Urinary bladder (tissue), 4 donors: ENCODE measurements at places on chromosomes 4 and X. TPM values are rescaled to one million over a fixed set of nuclear protein-coding genes. Genes with fewer than 3 reads are reported as not detected.

GRCh38 chrX:119325456-119325855, 73.7 kb upstream of the SLC25A43 start:
- no peak for DNase-seq

DNA sequence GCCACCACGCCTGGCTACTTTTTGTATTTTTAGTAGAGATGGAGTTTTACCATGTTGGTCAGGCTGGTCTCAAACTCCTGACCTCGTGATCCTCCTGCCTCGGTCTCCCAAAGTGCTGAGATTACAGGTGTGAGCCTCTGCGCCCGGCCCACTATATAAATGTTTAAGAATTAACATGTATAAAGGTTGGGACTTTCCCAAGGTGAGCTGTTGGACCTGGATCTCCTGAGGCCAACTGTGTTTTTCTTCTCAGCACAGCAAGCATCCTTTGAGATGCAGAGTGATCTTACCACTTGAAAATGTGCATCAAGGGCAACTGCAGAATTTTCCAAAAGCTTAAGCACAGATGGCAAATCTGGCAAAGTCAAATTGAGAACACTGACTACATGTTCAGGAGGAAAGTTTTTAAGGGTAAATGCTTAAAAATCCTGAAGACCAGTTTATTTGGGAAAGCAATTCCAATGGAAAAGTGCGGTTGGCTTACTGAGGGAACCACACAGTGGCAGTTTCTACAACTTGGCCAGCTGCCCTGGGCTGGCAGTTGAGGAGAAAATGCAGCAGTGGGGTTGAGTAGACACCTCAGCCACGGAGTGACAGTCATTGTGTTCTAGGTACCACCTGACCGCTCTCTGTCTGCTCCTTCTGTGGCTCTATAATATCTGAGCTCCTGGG, 168.9 kb downstream of the CBR4 start:
- DNase-seq = no peak

GRCh38 chr4:41590591-41590990, 52.6 kb downstream of the LIMCH1 start:
- DNase-seq = no peak

DNA sequence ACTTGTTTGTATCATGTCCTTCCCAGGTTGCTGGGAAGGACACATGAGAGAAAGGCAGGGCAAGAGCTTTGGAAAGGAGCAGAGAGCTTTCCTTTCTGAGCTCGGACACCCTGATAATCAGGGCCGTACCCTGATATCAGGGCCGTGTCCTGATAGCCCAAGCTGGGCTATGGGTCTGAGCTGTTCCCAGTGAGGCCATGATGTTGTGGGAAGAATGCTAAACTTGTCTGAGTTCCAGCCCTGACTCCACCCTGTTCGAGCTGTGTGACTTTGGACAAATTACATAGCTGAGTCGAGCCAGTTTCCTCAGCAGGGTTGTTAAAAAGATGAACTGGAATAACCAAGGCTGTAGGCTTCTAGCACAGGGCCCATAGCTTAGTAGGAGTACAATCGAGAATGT, 3.3 kb upstream of the CXCR3 start:
- DNase-seq = no peak

- no peak for DNase-seq
These were observed 148.9 kb upstream of the CPEB2 start for GRCh38 chr4:14853176-14853943.

DNA sequence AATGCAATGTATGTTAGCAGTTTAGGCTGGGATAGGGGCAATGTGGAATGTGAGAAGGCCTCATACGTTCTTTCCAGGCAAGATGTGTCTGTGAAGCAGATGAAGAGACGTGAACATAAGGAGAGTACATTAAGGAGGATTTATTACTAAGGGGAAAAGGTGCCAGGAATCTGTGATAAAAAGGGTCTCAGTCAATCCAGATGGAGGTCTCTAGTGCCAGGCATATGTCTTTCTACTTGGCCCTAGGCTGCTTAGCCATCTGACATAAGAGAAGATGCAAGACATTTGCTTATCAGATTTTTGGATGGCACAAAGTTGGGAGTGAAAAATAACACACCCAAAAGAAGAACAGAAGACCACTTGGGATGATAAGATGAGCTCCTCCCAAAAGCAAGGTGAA, 93.0 kb upstream of the PRKG2 start:
- no peak for DNase-seq

DNA sequence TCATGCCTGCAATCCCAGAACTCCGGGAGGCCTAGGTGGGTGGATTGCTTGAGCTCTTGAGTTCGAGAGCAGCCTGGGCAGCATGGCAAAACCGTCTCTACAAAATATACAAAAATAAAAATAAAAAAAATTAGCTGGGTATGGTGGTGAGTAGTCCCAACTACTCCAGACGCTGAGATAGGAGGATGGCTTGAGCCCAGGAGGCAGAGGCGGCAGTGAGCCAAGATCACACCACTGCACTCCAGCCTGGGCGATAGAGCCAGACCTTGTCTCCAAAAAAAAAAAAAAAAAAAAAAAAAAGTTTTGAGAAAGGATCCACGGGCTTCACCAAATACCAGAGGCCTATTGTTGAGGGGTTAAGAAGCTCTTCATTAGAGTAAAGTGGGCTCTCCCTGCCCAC, 8.0 kb downstream of the SUPT20HL2 start:
- DNase-seq = no peak

The PRRG3 gene
- total RNA-seq = 15.2 TPM
